ENCODE measurements at places on chromosomes 1 and 21. TPM values are rescaled to one million over a fixed set of nuclear protein-coding genes. Genes with fewer than 3 reads are reported as not detected.

Gene CACNA1S
- not detected for total RNA-seq

Gene RNF223
- not detected for total RNA-seq

Gene TEX38
- not detected for total RNA-seq

Gene BARHL2
- not detected for total RNA-seq

Gene SAMD11
- total RNA-seq, result not detected

Gene ST7L
- total RNA-seq, result 11.9 TPM

Gene S100A7A
- not detected for total RNA-seq

Gene NTRK1
- 23.5 TPM for total RNA-seq

Gene DPYD
- 10.7 TPM for total RNA-seq

Gene OR2T10
- not detected for total RNA-seq
